ENCODE measurements at places on chromosomes 2 and 18.

- no peak for DNase-seq
Measured at GRCh38 chr2:204237416-204237815, 300.9 kb downstream of the ICOS start.

DNA sequence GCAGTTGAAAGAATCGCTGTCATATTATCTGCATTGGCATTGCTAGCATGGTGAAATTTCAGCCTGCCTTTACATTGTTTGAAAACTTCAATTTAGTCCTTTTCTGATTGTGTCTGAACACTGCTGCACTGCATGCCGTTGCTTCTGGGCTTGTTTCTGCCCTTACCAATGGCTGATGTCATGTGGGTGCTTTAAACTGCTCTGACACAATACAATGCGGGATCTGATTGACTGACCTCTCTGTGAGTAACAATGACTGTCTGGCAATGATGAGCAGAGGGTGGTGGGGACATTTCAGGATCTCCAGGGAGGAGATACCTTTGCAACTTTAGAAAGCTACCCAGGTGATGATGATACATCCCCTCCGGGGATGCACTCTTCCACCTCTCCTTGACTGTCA, 119.5 kb upstream of the ZBTB14 start:
- no peak for DNase-seq

- DNase-seq = no peak
Measured at GRCh38 chr2:100730290-100730868, 89.6 kb upstream of the NPAS2 start.

DNA sequence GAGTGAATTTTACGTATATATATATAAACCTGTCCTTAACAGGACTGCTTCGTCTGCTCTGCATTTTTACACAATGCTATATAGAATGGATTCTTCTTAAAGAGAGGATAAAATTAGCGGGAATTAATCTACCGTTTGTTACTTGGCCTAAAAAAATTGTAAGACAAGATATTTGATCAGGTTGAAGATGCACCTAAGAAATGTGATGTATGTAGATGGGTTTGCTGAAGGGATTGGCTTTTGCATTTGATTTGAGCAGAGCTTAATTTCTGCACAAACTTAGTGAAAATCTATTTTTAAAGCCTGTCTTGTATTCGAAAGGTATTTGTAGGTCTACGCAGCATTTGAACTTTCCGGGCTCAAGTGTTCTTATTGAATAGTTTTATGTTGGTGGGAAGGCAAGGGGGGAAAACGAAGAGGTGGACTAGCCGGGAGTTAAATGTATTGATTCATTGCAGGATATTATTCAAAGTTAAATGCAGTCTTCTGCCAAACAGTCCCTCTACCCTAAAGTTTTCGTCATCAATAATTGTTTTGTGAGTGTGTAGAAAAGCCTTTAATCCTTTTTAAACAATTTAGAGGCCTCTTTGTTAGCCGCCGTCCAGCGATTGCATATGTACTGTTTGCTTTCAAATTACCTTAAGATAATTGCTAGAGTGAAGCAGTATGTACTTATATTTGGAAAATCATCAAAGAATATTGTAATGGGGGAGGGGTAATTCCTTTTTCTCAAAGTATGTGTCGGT, 1.2 kb downstream of the PPP1CB start:
- peak; percentile 15 for DNase-seq

- no peak for DNase-seq
Measured at GRCh38 chr2:117502121-117502520, 312.4 kb upstream of the DDX18 start.

DNA sequence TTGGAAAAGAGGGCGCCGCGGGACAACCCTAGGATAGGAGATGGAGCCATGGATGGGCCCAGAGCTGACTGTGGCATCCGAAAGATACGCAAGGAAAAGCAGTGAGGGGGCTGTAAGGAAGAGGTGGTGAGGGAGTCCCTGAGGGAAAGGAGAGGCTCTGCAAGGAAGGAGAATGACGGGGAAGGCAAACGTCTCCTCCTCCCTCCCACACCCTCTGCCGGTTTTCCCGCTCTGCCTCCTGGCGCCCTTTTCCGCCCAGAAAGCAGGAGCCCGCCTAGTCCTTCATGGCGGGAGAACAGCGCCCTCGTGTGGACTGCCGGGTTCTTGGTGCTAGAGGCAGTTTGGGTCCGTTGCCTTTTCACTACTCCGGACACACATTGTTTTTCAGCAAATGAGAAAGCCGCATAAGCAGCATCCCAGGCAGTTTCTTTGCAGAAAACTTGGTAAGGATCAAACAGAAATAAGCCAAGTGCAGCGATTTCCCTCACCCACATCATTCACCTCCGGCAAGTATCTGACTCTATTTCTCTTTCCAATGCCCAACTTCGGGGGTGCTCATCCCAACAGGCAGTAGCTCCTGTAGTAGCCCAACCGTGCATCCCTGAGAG, 200.4 kb downstream of the INO80D start:
- no peak for DNase-seq

- no peak for DNase-seq
Measured at GRCh38 chr18:23573626-23574431, 12.5 kb downstream of the NPC1 start.

DNA sequence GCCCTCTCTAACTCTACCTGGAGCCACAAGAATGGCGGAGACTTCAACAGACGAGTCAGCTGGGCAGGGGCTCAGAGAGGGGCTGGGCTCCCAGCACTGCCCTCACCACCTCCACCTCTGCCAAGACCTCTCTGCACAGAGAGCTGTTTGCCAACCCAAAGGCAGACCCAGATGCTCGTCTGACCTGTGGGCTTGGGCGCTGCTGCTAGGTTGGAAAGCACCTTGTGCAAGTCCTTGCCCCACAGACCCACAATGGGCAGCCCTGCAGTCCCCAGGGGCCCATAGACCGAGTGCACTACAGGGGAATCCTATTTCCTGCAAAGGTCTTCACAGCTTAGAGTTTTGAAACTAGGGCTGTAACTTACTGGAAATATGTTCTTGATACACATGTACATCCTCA, 13.3 kb downstream of the ACKR3 start:
- DNase-seq = no peak
